ENCODE measurements at places on chromosomes 2 and 18.

DNA sequence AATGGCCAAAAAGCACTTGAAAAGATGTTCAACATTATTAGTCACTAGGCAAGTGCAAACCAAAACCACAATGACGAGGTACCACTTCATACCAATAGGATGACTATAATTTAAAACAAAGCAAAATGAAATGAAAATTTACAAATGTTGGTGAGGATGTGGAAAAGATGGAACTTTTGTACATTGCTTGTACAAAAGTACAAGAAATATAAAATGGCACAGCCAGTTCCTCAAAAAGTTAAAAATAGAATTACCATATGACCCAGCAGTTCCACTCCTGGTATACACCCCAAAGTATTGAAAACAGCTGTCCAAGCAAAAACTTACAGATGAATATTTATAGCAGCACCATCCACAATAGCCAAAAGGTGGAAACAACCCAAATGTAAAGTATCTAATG is 107.8 kb upstream of the XPO1 start:
- no peak for DNase-seq

GRCh38 chr2:190781604-190782198 is 98.9 kb upstream of the GLS start:
- peak; percentile 62 for DNase-seq

DNA sequence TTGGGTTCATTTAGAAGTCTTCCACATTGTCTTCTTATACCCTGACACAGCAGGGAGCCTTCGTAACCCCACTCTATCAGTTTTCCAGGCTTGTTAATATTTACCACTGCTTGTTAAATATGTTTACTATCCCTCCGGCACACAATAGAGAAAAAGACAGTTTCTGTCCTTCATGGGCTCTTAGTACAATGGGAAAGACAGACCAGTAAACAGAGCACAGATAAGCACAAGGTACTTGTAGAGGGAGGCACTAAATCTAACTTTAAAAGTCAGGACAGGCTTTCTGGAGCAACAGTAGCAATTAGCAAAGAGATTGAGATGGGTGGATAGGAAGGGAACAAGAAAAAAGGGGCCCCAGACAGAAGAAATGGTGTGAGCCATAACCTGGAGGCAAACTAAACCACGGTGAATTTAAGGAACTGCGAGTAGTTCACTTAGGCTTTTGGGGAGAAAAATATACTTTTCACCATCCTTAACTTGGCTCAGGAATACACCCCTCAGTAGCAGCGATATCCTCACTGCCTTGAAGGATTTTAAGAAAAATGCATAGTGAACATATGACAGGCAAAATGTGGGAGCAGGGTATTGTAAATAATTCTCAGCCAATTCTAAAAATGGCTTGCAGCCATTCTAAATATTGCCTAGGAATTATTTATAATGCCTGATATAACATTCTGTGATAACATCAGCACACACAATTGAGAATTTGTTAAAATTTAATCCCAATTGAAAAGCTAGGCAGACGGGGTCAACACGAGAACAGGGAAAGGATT is 383.7 kb downstream of the CDH2 start:
- no peak for DNase-seq

DNA sequence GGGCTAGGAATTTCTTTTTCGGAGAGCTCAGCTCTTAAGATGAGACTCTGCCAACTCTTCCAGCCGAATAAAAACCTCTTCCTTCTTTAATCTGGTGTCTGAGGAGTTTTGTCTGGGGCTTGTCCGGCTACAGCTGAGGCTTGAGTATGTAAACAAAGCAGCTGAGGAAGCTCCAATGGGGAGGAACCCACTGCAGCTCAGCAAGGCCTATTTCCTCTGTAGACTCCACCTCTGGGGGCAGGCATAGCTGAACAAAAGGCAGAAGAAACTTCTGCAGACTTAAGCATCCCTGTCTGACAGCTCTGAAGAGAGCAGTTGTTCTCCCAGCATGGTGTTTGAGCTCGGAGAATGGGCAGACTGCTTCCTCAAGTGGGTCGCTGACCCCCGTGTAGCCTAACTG is 838.7 kb downstream of the CCDC85A start:
- DNase-seq, result no peak

GRCh38 chr18:23573626-23574431 is 12.5 kb downstream of the NPC1 start:
- peak; percentile 62 for DNase-seq

DNA sequence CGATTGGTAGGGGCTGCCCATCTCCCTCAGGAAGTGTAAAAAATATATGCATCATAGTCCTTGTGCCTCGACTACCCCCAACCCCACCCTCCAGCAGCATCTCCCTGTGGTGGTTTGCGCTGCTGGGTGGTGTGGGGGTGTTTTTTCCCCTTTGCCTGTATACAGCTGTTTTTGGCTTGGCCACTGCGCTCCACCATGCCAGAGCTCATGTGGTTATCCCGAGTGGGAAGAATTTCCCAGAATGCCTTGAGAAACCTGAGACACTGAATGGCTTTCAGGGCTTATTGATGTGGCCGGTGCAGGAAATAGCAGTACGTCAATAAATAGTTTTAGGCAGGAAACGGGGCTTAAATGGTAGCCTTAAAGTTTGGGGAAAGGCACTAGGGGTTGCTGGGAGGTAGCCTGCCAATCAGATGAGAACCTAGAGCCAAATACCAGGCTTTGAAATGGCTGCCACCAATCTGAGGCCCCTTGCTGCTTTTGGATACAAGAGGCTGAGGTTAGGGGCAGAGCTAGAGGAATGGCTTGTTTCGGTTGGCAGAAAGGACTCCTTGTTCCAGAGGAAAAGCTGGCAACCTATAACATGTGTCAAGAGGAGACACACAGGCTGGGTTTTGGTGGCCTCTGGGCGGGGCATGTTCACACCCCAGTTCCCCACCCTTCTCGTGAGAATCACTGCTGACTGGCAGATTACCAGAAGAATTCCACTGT is 144.1 kb downstream of the SMAD7 start:
- DNase-seq, result peak; percentile 67

DNA sequence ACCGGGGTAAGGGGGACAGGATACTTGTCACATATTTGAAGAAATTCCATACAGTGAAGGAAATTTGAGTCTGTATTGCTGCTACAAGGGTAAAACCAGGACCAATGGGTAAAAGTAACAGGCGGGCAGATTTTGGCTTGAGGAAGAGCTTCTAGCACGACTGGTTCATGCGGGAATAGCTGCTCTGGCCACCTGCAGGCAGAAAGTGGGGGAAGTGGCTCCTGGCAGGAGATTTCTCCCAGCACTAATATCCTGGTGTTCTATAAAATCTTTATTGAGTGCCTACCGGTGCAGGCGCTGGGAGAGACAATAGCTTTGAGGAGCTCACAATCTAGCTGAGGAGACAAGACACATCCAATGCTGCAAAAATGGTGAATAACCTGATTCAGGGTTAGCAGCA is 198.5 kb downstream of the LOXHD1 start:
- no peak for DNase-seq

- no peak for DNase-seq
Measured at GRCh38 chr2:53785366-53785765, 1.4 kb downstream of the ASB3 start.

DNA sequence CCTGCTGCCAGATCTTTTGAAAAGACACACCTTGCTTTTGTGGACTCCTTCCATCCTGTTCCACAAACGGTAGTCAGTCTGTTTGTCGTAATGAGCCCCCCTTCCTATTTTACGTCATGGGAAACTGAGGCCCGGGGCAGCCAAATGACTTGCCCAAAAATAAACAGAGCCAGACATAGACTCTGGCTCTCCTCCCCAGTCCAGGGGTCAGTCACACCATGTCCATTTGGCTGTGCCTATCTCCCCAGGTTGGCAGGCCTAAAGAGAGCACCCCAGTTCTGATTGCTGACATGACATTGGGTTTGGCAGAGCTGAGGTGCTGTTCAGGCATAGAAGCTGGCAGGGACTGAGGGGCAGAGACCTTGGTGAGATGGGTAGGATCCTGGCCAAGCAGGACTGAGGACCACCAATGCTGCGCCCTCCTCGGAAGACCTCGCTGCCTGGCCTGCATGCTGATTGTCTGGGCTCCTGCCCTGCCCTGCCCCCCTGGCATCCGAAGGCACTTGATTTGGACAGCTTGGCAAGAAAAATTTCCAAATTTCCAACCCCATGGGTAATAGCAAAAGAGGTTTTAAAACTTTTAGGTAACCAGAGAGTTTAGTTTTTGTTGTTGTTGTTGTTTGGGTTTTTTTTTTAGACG is 335.4 kb downstream of the DYSF start:
- DNase-seq, result no peak

- no peak for DNase-seq
Measured at GRCh38 chr2:85310330-85310729, 17.5 kb downstream of the TGOLN2 start.

- DNase-seq, result no peak
Measured at GRCh38 chr2:10591207-10591606, 98.6 kb downstream of the NOL10 start.

DNA sequence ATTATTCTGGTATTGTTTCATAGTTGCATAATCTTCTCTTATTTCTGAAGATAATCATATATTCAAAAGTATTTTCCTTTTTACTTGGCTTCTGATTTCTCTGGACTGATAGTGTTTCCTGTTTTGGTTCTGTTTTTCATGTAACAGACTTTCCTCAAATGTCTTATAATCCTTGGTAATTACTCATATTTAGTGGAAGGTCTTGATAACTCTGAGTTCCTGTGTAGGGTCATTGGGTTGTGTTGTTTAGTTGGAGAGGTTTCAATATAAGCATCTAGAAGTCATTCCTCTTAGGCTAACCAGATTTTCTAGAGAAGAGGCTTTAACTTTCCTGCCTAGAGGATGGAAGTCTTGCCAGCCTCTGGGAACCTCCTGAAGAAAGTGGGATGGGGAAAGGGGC is 23.8 kb downstream of the MFSD6 start:
- no peak for DNase-seq

- peak; percentile 90 for DNase-seq
Measured at GRCh38 chr2:28359222-28360057, 33.2 kb upstream of the FOSL2 start.

- no peak for DNase-seq
Measured at GRCh38 chr18:37393945-37394609, 171.5 kb downstream of the CELF4 start.

GRCh38 chr2:216715402-216715974 is 20.1 kb upstream of the IGFBP5 start:
- DNase-seq, result no peak

- no peak for DNase-seq
Measured at GRCh38 chr18:39796393-39796792, 2158.6 kb upstream of the PIK3C3 start.

GRCh38 chr2:200137691-200138090 is 168.8 kb upstream of the SPATS2L start:
- DNase-seq, result no peak

- DNase-seq, result no peak
Measured at GRCh38 chr18:29076645-29077044, 899.7 kb upstream of the CDH2 start.

DNA sequence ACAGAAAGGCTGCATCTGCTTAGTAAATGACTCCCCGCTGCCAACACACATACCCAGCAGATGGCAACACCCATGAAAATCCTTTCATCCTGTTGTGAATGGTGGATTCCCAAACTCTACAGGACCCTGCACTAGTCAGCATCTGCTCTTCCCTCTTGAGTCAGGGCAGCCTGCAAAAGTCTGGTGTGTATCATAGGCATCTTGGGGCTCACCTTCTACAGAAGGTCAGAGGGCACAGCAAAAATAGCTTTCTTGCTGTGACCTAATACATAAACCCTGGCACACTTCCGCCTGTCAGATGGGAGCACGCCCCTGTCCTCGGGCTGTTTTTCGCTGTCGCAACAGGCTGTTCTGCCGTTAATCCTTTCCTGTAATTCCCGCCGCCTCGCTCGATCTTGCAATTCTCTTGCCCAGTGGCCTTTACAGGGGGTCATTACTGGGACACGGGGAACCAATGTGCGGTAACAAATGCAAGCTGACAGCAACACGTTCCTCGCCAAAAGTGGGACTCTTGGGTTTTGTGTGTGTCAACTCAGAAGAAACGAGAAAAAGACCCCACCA is 19.9 kb upstream of the SCYGR1 start:
- no peak for DNase-seq

- no peak for DNase-seq
Measured at GRCh38 chr18:41456831-41457230, 498.2 kb upstream of the PIK3C3 start.

DNA sequence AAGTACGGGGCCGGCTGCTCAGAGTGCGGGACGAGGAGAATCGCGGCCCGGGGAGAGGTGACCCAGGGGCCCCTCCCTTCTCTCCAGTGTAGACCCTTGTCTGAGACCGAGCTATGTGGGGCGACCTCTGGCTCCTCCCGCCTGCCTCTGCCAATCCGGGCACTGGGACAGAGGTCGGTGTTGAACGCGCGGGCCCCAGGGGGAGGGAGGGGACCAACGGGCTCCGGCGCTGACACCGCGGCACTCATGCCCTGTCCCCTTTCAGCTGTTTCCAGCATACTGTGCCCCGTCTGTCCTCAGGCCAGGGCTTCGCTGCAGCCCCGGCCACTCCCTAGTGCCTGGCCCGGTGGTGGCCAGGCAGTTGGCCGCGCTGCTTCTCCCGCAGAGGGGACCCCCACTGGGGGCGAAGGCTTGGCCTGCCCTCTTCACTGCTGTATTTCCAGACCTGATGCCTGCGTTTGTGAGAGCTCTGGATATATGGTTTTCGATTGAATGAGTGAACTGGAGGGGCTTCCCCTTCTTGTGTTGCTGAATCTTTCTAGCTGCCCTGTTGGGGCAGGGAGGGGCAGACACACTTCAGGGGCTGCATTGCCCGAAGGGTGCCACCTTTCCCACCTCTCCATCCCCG is 809 bp downstream of the DBI start:
- DNase-seq, result peak; percentile 31

- DNase-seq, result no peak
Measured at GRCh38 chr2:214376618-214377285, 34.1 kb upstream of the VWC2L start.

DNA sequence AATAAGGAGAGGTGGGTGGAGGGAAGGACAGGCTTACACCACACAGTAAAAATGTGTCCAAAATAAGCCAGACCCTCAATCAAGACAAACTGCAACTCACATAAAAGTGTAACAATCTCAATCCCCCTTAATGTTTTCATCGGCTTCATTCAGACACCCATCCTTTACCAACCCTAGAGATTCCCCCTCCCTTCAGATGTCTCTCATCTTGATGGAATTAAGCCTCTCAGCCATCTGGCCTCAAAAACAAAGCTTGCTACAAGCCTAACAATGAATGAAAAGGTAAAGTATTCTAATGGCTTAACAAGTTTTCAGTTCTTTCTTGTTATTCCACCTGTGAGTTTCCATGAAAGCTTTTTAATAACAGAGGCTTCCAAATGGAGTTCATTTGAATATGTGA is 5.2 kb downstream of the RTTN start:
- DNase-seq, result no peak

- DNase-seq, result no peak
Measured at GRCh38 chr2:144181001-144181400, 338.9 kb downstream of the ZEB2 start.

GRCh38 chr2:222050981-222051380 is 247.8 kb downstream of the PAX3 start:
- DNase-seq, result no peak

DNA sequence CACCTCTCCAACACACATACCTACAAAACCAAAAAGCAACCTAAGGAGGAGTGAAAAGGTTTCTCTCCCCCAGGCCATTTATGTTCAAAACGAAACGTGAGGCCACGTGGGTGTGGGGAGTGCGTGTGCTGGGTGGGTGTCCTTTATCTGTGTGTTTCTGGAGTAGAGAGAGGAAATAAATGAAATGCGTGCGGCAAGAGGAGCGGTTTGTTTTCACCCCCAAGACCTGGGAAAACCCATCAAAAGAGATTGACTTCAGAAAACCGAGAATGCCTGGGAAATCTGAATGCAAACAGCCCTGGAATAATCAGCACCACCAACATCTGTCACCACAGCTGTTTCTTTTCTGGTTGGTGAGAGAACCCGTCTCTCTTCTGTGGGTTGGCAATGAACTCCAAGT is 137.4 kb downstream of the INSIG2 start:
- no peak for DNase-seq
